Activated T-helper 1 cell treated with anti-CD3 and anti-CD28 coated beads, Interleukin-2, amount 50 U/mL, for 16 hours (primary cell): ENCODE measurements at places on chromosomes 11 and 22.

GRCh38 chr11:134667175-134667500 is 255.1 kb upstream of the B3GAT1 start:
- no peak for DNase-seq

GRCh38 chr11:126926376-126926791 is 74.2 kb downstream of the KIRREL3 start:
- DNase-seq = no peak

GRCh38 chr22:17368554-17369438 is 464 bp upstream of the CECR2 start:
- DNase-seq = no peak

DNA sequence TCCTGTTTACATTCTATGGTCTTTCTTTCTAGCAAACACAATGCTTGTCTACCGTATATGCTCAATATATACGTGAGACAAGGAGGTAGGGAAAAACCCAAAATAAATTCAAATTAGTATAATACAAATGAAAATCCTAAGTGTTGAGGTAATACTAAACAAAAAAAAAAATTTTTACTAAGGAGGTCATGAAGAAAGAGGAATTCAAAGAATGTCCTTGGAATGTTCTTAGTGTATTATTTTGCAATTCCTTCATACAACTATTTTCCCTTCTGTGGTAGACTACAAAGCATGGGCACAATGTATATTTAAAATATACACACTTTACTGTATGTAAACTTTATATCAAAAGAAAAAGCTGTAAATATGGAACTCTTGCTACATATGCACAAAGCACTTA is 36.4 kb downstream of the PIK3C2A start:
- DNase-seq = no peak

GRCh38 chr11:46127150-46127638 is 5.9 kb upstream of the PHF21A start:
- DNase-seq = peak; percentile 9

DNA sequence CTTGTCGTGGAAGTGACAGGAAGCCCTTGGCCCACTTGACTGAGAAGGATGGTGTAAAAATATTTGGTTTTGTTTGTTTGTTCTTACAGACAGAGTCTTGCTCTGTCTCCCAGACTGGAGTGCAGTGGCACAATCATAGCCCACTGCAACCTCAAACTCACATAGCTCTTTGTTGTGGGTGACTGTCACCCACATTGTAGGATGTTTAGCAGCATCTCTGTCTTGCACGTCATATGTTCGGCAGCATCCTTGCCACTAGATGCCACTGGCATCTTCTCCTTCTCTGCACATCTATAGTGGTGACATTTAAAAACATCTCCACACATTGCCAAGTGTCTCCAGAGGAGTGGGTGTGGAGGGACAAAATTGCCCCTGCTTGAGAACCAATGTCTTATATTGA is 56.8 kb downstream of the PRR5L start:
- DNase-seq = peak; percentile 8

DNA sequence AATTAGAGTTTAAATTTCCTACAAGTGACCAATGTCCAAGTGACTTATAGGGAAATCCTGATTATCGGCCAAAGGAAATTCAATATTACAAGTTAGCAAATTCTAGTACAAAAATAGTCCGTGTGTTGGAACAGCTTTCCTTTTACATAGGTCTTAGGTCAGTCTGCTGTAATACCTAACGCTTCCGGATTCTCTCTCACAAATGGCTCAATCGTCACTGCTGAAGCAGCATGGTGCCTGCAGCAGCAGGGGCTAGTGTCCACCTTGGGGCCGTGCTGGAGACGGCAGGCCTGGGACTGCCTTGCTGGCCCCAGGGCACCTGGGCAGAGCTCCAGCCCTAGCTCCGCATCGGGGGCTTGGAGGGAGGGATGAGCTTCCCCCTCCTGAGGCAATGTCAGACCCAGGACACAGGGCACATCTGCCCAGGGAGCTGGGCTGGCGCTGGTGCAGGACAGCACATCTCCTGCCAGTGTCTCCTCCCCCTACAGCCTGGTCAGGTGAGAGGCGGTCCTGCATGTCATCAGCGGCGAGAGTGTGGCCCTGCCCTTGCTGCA is 39.4 kb upstream of the CLTCL1 start:
- DNase-seq = no peak

GRCh38 chr11:35905646-35906276 is 38.1 kb upstream of the LDLRAD3 start:
- DNase-seq = no peak

DNA sequence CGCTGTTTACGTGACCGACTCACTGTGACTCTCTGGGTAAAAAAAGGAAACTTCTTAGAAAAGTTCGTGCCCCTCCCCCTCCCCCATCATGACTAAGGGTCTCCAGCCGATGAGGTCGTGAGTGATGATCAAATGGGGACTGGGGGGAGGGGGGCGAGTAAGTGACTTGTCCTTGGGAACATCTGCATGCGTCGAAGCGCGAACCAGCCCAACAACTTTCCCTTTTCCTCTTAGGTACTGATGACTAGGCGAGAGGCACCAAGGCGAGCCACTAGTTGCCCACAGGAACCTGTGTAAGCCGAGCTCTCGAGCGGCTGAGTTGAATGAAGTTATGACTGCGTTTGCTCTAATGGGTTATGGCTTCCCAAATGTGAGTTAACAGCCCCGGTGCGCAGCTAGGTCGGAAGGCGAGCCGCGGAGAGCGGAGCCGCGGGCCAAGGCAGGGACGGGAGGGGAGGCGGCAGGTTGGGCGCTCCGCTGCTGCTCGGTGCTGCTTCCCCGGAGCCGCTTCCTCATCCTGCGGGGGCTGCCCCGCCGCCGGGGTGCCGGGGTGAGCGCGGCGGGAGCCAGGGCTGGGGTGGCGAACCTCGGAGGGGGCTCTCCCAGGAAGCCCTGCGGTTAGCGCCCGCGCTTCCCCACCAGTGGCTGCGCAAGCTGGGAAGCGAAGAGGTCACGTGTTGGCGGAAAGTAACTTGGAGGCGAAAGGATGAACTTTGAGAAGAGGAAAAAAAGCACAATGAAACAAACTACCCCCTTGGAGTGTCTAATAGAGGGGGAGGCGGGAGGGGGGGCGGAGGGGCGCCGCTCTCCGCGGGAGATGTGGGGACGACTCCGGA is 22.1 kb upstream of the BDNF start:
- DNase-seq = no peak

DNA sequence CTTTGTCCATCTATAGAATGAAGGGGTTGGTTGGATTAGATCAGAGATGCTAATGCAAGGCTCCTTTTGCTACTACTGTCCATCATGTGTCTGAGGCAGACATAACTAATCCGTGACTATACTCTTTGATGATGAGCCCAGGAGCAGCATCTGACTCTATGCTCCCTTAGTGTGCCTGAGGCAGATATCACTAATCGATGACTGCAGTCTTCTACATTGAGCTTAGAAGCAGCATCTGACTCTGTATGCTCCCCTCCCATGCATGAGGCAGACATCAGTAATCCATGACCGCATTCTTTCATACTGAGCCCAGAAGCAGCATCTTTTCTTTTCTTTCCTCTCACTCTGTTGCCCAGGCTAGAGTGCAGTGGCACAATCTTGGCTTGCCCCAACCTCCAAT is 4.2 kb downstream of the TCN2 start:
- DNase-seq = no peak

GRCh38 chr22:36991206-36991605 is 28.0 kb downstream of the TST start:
- DNase-seq = no peak

GRCh38 chr11:45050111-45050510 is 96.3 kb upstream of the PRDM11 start:
- no peak for DNase-seq

- DNase-seq = no peak
Observed at GRCh38 chr11:76682684-76683083, 12.1 kb upstream of the LRRC32 start.

GRCh38 chr11:59708537-59708936 is 5.1 kb downstream of the OR10V1 start:
- no peak for DNase-seq

GRCh38 chr22:47445212-47445611 is 682.8 kb downstream of the TBC1D22A start:
- DNase-seq = no peak

GRCh38 chr11:109708184-109708583 is 286.2 kb downstream of the C11orf87 start:
- DNase-seq = no peak

DNA sequence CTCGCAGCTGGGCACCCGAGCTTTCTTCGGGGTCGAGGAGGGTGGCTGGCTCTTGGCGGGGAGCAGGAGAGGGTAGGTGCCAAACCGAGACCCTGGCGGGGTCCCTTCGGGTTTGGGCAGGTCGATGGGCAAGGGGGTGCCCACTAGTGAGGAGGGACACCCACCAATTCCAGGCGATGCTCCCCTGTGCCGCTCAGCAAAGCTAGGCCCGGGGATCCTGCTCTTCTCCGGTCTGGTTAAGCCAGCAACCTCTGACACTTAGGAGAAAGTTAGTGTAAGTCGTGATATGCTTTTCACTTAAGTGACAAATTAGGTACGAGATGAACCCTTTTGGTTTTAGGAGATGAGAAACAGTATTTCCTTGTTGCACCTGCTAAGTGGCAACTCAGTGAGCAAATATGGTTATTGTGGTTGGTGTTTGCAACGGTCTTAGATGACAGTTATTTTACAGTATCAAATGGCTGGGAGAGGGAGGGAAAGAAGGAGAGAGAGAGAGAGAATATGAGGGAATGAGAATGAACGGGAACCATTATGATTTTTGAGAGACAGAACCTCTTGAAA is 565 bp downstream of the NUCB2 start:
- no peak for DNase-seq

DNA sequence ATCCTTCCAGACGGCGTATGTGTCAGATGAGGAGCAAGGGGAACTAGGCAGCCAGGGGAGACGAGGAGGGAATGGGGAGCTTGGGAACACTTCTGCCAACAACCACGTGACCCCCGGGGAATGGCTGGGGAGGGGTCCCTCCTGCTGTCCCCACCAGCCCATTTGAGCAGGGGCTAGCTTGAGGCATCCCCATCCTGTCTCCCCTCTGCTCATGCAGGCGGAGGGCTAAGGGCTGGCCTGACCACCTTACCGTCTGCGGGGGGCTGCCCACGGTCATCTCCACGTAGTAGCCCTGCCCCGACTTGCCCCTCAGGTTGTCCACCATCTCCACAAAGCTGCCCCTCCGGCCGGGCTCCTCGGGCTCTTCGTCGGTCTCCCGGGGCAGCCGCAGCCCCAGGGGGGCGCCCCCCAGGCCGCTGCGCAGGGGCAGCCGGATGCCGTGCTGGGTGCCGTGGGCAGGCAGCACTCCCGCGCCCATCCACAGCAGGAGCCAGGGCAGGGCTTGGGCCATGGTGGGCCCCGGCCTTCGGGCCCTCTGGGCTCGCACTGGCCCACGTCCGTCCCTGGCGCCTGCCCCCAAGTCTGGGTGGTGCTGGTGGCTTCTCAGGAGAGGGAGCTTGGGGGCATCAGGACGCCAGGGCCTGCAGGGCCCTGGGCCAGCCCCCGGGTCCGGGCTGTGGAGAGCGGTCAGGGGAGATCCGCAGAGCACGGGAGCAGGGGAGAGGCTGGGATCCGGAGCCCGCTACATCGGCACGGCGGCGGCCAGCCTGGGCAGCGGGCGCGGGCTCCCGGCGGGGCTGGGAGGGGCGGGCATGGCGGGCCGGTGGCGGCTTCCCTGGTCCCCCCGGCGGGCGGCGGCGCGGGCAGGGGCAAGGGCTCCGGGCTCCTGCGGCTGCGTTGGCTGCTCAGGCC is 515 bp downstream of the BACE1 start:
- no peak for DNase-seq

GRCh38 chr11:103682318-103683184 is 353.9 kb upstream of the DDI1 start:
- peak; percentile 0 for DNase-seq

DNA sequence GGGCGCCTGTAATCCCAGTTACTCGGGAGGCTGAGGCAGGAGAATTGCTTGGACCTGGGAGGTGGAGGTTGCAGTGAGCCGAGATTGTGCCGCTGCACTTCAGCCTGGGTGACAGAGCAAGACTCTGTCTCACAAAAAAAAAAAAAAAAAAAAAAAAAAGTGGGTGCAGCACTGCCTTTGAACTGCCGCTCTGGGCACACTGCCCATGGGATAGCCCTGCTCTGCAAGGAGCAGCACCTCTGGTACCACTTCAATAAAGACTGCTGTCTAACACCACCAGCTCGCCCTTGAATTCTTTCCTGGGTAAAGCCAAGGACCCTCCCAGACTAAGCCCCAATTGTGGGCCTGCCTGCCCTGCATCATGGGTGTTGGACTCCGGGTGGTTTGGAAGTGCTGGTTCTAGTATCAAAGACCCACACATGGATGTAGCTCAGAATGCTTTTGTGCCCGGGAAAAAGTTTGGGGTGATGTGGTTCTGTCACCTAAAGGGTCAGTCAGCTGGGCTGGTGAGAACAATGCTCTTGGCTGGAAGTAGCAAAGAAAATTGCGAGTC is 444.3 kb downstream of the TBC1D22A start:
- DNase-seq = no peak

GRCh38 chr11:106706355-106706754 is 311.9 kb downstream of the GUCY1A2 start:
- DNase-seq = no peak

DNA sequence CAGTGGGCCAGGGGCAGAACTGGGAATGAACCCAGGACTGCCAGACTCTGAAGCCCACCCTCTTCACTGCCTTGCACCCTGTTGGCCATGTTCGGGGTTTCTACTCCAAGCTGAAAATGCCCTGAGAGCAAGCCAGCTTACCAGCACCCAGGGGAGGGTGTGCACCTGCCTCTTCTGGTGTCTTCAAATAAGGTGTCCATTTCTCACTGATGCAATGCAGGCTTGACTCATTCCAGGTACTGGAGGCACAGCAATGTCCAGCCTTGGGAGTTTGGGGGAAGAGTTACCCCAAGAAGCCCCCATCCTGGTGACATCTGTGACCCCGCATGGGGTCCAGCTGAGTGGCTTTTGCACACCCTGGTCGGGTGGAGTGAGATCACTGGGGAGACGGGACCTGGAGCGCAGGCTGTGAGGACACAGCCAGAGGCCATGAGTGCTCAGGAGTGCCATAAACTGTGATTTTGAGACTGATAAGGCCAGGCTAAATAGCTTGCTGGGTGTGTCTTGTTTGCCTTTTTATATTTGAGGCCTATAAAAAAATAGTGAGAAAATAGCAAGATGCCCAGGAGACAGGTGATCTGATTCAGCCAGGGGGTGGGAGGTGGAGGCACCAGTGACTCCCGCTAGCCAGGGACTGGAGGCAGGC is 4.6 kb upstream of the CERK start:
- DNase-seq = no peak

DNA sequence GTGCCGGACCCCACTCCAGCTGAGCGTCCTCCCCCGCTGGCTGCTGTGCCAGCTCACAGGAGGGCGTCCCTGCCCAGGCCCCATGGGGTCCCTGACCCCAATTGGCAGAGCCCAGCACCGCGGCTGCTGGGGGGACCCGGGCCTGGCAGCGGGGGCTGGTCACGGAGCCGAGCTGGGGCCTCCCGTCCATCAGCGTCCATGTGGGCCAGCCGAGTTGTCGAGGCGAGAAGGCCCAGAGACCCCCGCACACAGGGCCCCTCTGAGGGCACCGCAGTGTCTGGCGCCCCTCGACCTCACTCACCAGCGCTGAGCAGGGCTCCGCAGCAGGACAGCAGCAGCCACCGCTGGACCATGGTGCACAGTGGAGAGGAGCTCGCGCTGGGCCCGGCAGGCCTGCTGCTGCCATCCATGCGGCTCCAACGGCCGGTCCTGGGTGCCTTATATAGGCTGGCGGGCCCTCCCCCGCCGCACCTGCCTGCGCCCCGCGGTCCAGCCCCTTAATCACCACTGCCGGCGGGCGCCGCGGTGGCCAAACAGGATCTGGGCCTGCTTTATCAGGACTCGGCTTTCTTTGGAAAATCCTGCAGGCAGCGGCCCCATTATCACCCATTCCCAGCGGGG is at the start of gene MUC6:
Gene MUC6 (minus strand): TSS at position 416 of the 621 bp plus-strand sequence. CDS start 63 bp downstream, at position 353.
- no peak for DNase-seq
